Ovary (tissue), 10 donors: ENCODE measurements at places on chromosomes 11 and 22. TPM values are rescaled to one million over a fixed set of nuclear protein-coding genes. Genes with fewer than 3 reads are reported as not detected.

KCNK4 gene
- not detected for polyA plus RNA-seq

BEST1 gene
- 4.0 TPM for polyA plus RNA-seq

SPI1 gene
- 6.8 TPM for polyA plus RNA-seq

DNA sequence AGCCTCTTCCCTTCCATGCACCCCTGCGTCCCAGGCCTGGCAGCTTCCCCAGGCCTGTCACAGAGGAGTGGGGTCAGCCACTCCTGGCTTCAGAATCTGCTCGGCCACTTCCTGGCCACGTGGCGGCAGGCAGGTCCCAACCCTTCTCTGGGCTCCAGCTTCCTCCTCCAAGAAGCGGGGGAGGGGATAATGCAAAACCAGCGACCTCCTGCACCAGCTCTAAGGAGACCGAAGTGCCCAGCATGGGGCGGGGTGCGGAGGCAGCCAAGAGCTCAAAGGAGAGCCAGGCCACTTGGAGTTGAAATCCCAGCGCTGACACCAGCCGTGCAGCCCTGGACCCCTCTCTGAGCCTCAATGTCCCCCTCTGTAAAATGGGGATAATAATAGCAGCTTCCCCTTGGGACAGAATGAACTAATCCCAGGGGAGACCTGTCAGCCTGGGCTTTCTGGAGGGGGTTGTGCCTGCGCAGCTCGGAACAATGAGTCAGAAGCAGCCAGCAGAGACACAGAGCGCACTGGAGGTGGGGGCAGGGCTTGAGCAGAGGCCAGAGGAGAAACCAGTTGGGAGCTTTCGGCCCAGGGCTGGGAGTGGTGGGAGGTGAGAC, 22.8 kb upstream of the PICK1 start:
- peak; percentile 70 for DNase-seq
- no peaks in the 10 kb centered on the region for H3K36me3 ChIP-seq
- no peaks in the 10 kb centered on the region for H3K27me3 ChIP-seq
- H3K4me1 ChIP-seq = peaks cover 4% of the 10 kb centered on the region
- H3K27ac ChIP-seq = no peak overlapping the region

DNA sequence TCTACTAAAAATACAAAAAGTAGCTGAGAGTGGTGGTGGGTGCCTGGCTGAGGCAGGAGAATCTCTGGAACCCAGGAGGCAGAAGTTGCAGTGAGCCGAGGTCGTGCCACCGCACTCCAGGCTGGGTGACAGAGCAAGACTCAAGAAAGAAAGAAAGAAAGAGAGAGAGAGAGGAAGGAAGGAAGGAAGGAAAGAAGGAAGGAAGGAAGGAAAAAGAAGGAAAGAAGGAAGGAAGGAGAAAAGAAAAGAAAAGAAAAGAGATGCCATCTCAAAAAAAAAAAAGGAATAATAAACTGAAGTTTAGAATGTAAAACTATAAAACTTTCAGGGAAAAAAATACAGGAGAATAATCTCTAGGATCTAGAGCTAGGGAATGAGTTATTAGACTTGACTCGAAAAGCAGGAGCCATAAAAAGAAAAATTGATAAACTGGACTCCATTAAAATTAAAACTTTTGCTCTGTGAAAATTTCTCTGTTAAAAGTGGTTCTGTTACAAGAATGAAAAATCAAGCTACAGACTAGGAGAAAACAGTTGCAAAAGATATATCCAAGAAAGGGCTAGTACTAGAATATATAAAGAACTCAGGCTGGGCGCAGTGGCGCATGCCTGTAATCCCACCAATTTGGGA, 13.4 kb upstream of the SEPTIN5 start:
- no peak overlapping the region for H3K4me3 ChIP-seq
- H3K36me3 ChIP-seq = no peaks in the 10 kb centered on the region
- no peaks in the 10 kb centered on the region for H3K27me3 ChIP-seq
- no peak for DNase-seq

DNA sequence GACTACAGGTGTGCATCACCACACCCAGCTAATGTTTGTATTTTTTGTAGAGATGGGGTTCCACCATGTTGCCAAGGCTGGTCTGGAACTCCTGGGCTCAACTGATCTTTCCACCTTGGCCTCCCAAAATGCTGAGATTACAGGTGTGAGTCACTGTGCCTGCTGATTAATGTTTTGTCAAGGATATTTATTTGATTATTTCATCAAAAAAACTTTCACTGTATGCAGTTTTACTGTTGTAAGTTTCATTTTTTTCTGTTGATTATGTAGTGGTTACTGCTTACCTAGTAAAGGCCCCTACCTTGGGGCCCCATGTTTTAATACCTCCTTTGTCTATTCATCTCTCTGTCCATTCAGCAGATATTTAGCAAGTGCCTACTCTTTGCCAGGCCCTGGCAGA, 16.7 kb upstream of the FAM168A start:
- H3K36me3 ChIP-seq = no peaks in the 10 kb centered on the region
- no peak overlapping the region for H3K4me3 ChIP-seq

DNA sequence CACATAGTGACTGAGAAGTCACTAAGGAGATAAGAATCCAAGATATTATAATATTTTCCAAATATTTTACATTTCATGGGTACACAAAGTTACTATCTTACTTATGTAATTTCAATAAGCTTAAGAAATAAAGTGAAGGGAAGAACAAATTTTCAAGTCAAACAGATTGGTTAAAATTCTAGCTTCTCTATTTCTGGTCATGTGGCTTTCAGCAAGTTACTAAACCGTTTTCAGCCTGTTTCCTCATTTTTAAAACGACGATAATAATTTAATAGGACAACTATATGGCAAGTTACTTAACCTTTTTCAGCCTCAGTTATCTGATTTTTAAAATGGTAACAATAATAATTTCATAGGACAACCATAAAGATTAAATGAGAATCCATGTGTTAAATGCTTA, 15.6 kb downstream of the DCUN1D5 start:
- no peak overlapping the region for H3K4me3 ChIP-seq
- DNase-seq = no peak
- no peaks in the 10 kb centered on the region for H3K27me3 ChIP-seq
- H3K27ac ChIP-seq = no peak overlapping the region
- H3K36me3 ChIP-seq = no peaks in the 10 kb centered on the region
- no peaks in the 10 kb centered on the region for H3K4me1 ChIP-seq

GRCh38 chr11:82303671-82304070, 430.0 kb downstream of the FAM181B start:
- H3K36me3 ChIP-seq = no peaks in the 10 kb centered on the region
- no peak overlapping the region for H3K4me3 ChIP-seq
- no peaks in the 10 kb centered on the region for H3K4me1 ChIP-seq
- no peak for DNase-seq
- H3K27ac ChIP-seq = no peak overlapping the region

- DNase-seq = no peak
- H3K4me1 ChIP-seq = peaks cover 17% of the 10 kb centered on the region
- H3K27ac ChIP-seq = peak overlapping the region; percentile 62
- no peaks in the 10 kb centered on the region for H3K36me3 ChIP-seq
Measured at GRCh38 chr11:68837583-68838571, 3.8 kb downstream of the CPT1A start.

DNA sequence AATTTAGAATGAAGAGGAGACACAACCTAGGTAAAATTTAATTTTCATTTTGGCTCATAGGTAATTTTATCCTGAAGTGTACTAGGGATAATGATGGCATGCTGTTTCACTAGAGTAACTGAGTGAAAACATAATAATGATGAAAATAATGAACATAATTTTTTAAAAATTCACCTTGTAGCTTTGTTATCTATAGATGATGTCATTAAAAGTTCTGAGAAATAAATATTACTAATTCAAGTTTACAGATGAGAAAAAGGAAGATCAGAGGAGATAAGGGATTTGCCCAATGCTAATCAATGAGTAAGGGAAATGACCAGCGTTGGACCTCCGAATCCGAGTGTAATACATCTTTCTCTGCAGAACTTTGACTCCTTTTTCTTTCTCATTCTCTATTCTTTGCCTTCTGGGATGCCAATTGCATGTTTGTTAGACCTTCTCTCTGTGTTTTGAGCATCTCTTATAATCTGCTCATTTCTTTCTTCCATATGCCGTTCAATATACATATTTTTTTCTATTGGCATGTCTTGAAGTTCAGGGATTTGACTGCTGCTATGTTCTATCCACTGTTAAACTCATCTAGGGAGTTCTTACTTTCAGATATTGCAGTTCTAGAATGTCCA, 186.5 kb downstream of the SNX19 start:
- H3K27ac ChIP-seq = no peak overlapping the region
- peaks cover 2% of the 10 kb centered on the region for H3K4me1 ChIP-seq
